ENCODE measurements at places on chromosomes 2 and 18.
A peak's percentile ranks its signal among the peaks of the same experiment; 100 is the strongest.

DNA sequence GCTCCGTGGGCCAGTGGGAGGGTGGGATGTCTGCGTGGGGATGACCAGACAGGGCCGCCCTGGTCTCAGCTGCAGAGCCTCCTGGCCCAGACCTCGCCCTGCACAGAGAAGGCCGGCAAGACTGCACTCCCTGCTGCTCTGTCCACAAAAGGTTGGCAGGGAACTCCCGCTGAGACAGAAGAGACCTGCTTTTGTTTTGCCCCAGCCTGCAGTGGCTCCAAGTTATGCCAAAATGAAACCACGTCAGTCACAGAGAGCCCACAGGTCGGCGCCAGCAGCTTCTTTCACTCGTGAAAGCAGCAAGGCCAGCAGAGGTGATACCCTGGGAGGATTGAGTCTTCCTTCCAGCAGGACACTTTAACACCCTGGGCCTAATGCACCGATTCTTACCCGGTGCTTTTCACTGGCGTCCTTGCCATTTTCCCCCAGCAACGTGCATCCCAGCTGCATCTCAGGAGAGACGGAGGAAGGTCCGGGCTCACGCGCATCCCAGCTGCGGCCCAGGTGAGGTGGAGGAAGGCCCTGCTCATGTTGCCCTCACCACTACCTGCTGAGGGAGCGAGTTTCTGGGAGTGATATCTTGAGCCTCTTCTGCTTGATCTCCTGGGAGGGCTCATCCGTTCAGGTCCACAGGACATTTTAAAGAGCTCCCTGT lies 22.1 kb upstream of the CTDP1 start:
- DNase-seq = no peak

- DNase-seq = no peak
Measured at GRCh38 chr18:63784787-63785452, 9.7 kb downstream of the SERPINB7 start.

- no peak for DNase-seq
Measured at GRCh38 chr2:45839508-45840251, 188.2 kb downstream of the PRKCE start.

DNA sequence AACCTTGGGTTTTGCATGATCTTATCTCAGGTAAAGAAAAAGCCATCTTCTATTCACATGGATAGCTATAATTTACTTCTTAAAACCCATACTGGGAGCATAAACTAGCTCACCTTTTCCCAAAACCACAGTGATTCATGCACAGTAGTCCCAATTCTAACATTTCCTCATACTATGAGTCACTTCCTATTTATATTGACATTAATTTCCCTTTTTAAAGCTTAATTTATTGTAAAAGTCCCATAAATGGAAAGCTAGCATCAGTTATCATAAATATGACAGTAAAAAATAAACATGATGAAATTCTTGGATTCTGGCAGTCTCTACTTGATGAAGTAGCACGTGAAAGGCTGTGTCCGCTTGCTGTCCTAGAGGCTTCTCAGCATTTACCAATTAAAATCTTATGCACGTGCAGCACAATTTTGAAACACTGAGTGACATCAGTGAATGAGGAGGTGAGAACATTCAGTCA lies 180.1 kb downstream of the CDH2 start:
- DNase-seq = no peak

DNA sequence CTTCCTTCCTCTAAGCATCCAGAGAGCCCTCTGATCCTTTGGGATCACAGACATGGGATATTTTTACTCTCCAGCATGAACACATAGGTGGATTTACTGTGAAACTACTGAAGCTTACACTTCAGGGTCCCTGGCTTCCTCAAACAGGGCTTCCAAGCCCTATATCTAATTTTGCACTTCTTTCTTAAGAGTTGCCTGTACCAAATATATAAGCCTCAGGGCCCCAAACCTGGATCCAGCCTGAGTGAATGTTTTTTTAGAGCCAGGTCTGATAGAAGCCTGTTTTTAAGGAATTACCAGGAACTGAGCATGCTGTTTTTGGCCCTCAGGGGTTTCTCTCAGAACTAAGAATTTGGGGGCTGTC lies 13.2 kb upstream of the KCMF1 start:
- DNase-seq = no peak

GRCh38 chr2:26530696-26531095 lies 52.8 kb upstream of the OTOF start:
- peak; percentile 36 for DNase-seq

DNA sequence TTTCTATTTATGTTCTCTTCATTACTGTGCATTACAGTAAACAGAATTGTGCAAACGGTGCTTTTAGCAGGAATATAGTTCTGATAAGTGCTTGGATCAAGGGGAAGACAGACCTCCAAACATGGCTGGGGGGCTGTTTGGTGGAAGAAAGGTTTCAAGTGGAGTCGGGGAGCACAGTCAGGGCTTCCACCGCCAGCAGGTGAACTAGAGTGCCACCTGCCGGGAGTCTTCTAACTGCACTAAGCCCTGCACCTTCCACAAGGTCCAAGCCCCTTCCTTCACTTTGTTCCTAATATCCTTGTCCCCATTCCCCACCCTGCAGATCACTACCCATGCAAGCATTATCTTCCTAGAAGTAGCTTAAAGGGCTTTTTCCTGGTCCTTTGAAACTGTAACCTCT lies 11.1 kb downstream of the ONECUT2 start:
- DNase-seq = no peak

GRCh38 chr2:30446602-30447148 lies 371 bp upstream of the LCLAT1 start:
- no peak for DNase-seq

- DNase-seq = no peak
Measured at GRCh38 chr18:474416-474815, 26.1 kb downstream of the COLEC12 start.

DNA sequence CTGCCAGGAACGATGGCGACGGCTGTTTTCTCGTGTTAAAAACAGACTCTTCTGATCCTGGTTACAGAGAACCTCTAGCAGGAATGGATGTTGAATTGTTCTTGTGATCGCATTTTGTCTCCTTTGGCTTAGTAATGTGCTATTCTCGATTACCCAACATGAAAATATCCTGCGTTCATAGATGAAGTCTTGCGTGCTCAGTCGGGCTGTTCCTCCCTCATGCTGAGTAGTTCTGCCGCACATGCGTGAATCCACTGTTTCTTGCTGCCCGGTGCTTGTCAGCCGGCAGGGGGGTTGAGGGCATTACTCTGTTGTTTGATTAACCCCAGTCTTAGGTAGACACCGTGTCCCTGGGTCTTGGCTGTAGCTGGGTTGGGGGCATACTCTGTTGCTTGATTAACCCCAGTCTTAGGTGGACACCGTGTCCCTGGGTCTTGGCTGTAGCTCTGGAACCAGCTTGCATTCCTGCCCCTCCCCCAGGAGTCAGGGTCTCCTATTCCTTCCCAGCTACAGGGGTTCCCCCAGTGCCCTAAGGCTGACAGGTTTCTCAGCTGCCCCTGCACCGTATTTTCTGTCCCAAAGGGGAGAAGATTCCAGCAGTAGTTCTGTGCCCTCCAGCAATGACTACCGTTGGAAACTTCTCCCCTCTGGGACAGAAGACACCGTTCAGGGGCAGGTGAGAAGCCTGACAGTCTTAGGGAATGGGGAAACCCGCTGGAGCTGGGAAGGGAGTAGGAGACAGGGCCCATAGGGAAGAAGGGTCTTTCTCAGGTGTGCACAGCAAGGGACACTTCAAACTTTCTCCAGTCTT lies 22.1 kb upstream of the ASB1 start:
- DNase-seq = no peak

GRCh38 chr2:65349863-65350262 lies 82.5 kb downstream of the SPRED2 start:
- peak; percentile 82 for DNase-seq

DNA sequence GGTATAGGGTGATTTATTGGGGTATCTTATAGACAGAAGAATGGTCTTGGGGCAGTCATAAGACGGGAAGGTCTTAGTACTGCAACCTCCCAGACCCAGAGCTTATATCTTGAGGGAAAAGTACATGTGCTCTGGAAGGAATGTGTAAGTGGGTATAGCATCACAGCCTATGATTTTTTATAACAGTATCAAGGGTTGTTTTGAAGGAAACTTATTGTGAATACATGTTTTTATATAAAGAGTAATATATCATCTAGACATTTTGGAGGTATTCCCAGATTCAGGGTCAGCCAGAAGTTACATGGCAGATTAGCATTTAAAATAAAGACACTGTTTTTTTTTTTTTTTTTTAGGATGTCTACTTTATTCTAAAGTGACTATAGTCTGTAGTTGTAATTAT lies 47.6 kb upstream of the STON1 start:
- no peak for DNase-seq

GRCh38 chr2:238527565-238527964 lies 100.8 kb downstream of the ASB1 start:
- no peak for DNase-seq

DNA sequence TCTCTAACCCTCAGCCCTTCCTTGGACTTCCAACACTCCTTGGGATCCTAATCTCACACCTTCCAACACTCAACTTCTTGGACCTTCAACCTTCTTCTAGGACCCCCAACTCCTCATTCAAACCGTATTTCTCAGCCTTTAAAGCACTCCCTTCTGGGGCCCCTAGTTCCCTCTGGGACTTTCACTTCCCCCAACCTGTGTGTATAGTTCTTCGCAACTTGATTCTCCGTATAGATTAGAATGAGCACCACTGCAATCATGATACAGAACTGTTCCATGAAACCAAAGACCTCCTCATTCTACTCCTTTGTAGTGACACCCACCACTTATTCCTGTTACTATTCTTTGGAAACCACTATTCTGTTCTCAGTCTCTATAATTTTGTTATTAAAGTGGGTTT lies 62.0 kb upstream of the NFU1 start:
- no peak for DNase-seq

DNA sequence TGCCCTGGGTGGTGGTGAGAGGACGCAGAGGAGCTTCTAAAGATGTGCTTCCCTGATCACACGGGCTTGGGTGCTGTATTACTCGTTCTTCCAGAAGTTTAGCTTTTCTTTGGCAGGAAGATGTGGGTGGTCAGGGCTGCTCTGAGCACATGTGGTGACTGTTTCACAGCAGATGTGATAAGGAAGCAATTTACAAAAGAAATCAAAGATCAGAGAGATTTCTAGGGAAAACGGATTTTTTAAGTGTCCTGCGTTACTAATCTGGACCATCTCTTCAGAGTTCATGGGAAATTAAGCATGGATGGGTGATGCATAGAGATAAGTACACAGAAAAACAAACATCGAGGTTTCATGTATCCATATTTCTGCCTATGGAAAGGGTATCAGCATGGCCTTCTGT lies 99.4 kb downstream of the WDSUB1 start:
- DNase-seq = peak; percentile 32

DNA sequence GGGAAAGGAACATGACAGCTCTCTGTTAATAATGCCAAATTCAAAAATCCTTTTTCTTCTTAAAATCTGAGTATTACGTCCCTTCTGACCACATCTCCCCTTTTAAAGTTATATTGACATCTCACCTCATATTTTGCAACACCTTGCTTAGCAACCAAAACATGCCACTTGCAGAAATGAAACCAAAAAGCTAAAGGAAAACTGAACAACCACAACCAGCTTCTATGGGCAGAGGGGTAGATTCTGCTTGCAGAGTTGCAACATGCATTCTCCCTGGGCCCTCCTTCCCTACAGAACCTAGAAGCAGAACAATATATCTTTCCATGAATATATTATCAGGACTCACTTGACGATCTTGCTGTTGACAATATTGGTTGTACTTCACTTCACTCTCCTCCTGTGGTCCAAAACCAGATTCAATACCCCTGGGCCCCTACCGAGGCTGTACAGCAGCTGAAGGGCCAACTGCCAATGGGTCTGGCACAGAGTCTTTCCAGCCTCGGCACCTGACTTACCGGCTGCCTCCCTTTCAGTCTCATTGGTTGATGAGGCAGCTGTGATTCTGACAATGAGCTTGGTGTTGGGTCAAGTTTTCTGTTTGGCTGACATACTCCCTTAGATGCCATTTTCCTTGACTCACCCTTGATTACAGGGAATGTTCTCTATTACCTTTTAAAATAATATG lies 616.6 kb downstream of the ZEB2 start:
- no peak for DNase-seq

- DNase-seq = no peak
Measured at GRCh38 chr2:142878031-142878678, 691 bp downstream of the KYNU start.

- DNase-seq = no peak
Measured at GRCh38 chr2:54840559-54841468, 117.4 kb downstream of the EML6 start.

- no peak for DNase-seq
Measured at GRCh38 chr2:222450021-222450420, 25.7 kb downstream of the SGPP2 start.

DNA sequence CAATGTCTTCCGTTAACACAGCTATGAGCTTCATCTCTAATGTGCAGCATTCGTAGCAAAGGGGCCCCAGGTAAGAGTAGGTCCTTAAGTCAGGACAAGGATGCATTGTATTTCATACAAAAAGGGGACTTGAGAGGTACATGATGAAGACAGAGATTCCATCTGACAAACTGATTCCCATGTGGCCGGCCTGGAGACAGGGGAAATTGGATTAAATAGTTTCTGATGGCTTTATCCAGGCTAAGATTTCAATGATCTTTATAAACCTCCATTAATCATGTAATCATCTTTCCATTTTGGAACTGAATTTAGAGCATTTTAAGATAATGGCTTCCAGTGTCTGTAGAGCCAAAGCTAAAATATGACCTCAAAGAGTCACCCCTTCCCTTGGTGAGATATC lies 111.3 kb downstream of the NCKAP5 start:
- DNase-seq = no peak

DNA sequence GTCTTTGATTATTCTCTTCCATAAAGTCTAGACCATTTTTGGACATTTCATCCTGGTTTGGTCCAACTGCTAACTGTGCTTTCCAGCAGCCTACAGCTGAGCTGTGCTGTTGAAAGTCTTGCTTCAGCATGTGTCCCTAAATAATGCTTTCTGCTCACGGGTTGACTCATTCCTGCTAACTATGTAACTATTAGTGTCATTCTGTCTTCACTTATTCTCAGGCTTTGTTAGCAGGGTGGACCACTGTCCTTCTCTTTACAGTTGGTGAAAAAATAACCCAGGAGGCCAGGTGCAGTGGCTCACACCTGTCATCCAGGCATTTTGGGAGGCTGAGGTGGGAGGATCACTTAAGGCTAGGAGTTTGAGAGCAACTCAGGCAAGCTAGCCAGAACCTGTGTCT lies 8.9 kb downstream of the ADAM23 start:
- DNase-seq = no peak

DNA sequence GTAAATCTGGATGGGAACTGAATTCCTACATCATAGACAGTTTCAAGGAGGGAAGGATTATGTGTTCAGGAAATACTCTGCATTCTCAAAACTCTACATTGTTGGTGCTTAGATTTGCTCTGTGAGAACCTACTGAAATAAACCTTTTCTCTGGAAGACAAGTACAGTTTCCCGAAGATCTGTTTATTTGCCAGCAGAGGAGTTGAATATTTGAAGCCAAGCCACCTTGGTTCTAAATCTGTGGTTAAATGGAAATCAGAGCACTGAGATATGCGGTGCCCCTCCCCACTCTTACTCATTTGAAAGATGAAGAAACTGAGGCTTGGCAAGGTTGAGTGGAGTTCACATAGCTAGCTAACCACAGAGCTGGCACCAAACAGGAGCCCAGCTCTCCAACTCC lies 146.3 kb upstream of the CTAGE1 start:
- DNase-seq = no peak

All from right forelimb (tissue), 1 donor.